ENCODE measurements at places on chromosomes 1 and 21. TPM values are rescaled to one million over a fixed set of nuclear protein-coding genes. Genes with fewer than 3 reads are reported as not detected.

DNA sequence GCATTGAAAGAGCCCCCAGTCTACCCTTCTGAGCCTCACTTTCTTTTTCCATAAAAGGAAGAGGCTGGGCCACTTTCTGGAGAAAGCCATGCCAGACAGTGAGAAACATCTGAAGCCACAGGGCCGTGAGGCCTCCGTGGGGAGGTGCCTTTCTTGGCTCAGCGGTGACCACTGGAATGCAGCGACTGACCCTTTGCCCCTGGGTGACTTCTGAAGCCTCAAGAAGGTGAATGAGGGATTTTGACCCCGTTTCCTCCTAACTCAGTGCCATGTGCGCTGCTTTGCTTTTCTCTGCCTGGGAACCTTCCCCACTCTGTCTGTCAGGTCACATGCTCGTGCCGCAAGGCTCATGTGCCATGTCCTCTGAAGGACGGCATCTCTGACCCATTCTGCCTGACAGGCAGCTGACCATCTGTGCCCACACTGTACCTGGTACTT lies 44.7 kb upstream of the A3GALT2 start:
- no peaks in the 10 kb centered on the region for H3K27me3 ChIP-seq
- peaks cover 47% of the 10 kb centered on the region for H3K36me3 ChIP-seq
- H3K27ac ChIP-seq, result peak overlapping the region; percentile 96
- DNase-seq, result no peak

DNA sequence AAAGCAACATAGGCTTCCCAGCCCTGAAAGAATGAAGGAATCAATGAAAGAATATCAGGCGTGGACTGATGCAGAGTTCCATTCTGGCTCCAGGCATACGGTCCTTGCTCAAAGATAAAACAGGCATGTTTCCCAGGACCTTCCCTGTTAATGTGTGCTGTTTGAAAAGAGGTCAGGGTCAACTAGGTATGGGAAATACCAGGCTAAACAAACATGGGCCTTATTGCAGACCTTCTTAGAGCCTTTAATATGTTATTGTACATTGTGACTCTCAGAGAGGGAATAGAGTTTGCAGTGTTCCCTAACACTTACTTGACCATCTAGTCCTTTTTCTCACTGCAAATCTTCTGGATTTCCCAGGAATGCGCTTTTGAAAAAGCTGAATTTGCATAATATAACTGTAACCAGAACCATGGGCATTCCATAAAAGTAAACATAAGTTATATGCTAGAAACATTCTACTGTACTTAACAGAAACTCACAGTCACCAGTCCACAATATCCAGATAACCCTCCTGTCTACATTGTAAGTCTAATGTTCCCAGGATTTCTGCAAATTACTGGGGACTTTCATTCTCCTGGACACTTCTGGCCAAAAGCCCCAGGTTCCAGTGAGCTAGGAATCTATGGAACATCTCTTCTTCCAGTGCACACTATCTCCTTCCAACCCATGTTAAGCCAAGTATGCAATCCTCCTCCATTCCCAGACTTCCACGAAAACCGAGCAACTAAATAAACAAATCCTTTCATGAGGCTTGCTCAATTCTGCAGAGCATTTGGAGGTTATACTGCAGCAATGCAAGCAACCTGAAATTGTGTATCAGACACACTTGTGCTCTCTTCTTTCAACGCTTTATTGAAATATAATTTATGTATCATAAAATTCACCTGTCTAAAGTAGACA lies 486.6 kb downstream of the SETD4 start:
- no peak overlapping the region for H3K27ac ChIP-seq
- no peaks in the 10 kb centered on the region for H3K36me3 ChIP-seq
- DNase-seq, result no peak
- H3K4me1 ChIP-seq, result no peaks in the 10 kb centered on the region
- H3K4me3 ChIP-seq, result no peak overlapping the region
- H3K27me3 ChIP-seq, result no peaks in the 10 kb centered on the region

GRCh38 chr1:31812158-31812829 lies 3.5 kb downstream of the SPOCD1 start:
- H3K4me3 ChIP-seq, result no peak overlapping the region
- peaks cover 18% of the 10 kb centered on the region for H3K4me1 ChIP-seq
- H3K27me3 ChIP-seq, result no peaks in the 10 kb centered on the region
- no peak for DNase-seq
- H3K36me3 ChIP-seq, result no peaks in the 10 kb centered on the region
- no peak overlapping the region for H3K27ac ChIP-seq

DNA sequence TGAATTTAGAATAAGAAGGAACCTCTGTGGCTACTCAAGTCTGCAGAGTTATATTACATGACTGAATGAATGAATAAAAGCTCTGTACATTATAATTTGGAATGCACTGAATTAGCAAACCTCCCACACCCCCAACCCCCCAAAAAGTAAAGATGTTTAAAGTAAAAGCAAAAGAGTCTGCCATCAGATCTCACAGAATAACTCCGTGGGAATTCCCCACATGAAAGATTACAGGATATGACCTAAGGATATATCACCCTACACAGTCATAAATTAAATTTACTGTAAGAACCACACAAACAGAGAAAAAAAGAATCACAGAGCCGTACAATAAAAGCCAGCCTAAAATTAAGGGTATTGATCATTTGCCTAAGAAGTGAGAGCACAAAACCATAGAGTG lies 587.3 kb downstream of the PTPRC start:
- no peaks in the 10 kb centered on the region for H3K36me3 ChIP-seq
- DNase-seq, result no peak
- H3K27ac ChIP-seq, result no peak overlapping the region
- H3K27me3 ChIP-seq, result no peaks in the 10 kb centered on the region

- peaks cover 11% of the 10 kb centered on the region for H3K4me1 ChIP-seq
- H3K27ac ChIP-seq, result no peak overlapping the region
- H3K27me3 ChIP-seq, result peaks cover 8% of the 10 kb centered on the region
- DNase-seq, result peak; percentile 39
Measured at GRCh38 chr1:37667023-37667671, 25.2 kb upstream of the CDCA8 start.

The TSHB gene
- not detected for polyA plus RNA-seq

The DYNLT4 gene
- 1.5 TPM for polyA plus RNA-seq

The KCNN3 gene
- 24.8 TPM for polyA plus RNA-seq

The S100A4 gene
- polyA plus RNA-seq, result 6.0 TPM
